ENCODE measurements at places on chromosomes 3 and 15.

DNA sequence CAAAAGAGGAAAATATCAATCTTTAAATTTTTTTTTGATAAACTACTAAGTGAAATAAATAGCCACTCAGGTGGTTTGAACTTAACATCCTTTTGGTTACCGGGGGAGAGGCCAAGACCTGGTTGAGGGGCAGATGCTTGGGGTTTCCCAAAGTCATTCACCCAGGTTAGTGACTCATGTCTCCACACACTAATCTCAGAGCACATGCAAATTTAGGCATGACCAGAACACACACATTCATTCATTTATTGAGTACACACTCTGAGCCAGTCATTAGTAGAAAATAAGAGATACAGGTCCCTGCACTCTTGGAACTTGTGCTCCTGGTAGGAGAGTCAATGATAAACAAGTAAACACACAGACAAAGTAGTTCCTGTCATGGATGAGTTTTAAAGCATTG lies 7.3 kb downstream of the ILDR1 start:
- DNase-seq = no peak

- DNase-seq = no peak
Observed at GRCh38 chr3:141840737-141841544, 35.5 kb upstream of the ATP1B3 start.

DNA sequence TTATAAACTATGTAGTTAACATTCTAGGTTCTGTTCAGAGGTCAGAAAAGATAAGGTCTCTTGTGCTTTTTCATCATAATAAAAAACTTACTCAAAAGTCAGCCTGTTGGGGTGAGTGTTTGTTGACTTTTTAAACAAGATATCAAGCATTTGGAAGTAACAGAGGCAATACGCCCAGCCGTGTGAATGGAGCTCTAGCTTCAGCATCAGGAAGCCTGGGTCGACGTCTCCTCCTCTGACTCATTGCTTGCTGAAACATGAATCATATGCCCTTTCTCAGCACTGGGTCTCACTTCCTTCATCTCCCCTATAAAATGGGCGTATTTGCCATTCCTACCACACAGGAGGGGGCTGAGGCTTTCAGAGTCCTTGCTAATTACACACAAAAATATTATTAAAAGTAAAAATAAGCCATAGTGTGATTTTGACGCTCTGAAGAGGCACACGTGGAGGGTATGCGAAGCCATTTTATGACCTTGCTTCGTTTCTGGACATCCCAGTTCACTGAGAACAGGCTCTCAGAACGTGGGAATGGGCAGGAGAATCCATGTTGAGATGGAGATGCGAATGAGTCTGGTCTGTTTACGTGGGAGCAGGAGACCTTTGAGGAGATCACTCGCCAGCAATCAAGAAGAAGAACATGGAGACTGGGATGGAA lies 220.8 kb upstream of the TPRG1 start:
- DNase-seq = peak; percentile 17

DNA sequence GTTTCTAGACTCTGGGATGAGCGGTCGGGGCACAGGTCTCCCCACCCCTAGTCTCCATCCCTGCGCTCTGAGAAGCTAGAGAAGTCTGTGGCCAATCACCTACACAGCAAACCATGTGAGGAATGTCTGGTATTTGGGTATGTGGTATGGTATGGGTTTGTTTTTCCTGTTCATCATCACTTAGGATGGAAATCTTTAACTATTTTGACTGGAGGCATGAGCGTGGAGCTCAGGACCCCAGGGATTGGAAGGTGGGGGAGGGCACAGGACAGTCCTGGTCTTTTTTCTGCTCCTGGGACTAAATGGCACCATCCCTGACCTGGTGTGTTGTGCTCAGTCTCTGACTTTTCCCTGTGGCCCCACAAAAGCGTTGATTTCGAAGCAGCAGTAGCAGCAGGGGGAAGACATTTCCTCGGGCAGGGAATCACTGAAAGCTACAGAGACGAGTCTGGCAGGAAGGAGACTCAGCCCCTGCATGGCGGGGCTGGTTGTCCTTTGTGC lies 191.7 kb upstream of the TPM1 start:
- no peak for DNase-seq

DNA sequence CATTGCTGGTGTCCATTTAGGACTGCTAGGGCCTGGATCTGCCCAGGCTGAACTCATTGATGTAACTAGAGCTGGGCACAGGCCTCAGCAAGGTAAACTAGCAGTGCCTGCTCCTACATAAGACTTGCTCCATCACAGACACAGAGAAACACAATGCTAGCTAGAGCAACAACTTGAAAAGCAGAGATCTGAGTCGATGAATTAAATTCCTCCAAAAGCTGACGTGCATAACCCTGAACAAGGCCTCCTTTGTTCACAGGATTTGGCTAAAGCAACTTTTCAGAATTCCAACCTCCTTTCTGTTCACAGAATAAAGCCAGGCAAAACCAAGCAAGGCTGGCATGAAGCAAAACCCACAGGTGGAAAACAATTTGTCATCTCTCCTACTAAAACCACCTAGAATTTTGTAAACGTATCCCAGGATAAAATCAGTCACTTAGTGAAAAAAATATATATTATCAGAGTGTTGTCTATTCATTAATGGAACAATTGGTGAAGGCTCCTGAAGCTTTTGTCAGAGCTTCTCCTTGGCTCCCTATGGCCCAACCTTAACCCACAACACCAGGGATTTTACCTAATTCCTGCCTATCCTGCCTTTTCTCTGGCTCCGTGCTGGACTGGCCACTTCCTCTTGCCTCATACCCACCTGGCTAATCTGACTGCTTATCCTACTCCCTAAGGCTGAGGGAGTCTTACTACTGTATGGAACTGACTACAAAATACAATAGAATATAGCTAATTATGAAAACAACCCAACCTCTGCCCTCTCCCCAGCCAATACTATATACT lies 39.9 kb downstream of the PLCH1 start:
- DNase-seq = no peak

GRCh38 chr3:45932112-45932511 lies 11.2 kb upstream of the CXCR6 start:
- DNase-seq = no peak

DNA sequence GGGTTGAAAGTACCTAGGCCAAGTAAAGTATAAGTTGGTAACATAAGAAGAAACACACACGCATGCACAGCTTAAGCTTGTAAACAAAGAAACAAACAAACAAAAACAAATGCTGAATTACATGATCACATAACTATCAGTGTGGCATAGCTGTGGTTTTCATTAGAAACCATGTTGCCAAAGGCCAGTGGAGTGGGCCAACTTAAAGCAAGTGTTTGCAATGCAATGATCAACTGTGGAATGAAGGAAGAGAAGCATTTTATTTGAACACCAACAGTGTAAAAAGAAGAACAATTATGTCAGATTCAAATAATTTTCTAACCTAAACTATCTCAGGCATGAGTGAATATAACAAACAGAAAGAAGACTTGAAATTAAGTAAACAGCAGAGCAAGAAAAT lies 199.4 kb upstream of the STRIT1 start:
- no peak for DNase-seq

- DNase-seq = no peak
Observed at GRCh38 chr3:59780209-59780608, 730.4 kb upstream of the CFAP20DC start.

GRCh38 chr3:159057621-159058020 lies 255.8 kb downstream of the MFSD1 start:
- no peak for DNase-seq

GRCh38 chr3:160928183-160928726 lies 172.2 kb downstream of the PPM1L start:
- DNase-seq = no peak

DNA sequence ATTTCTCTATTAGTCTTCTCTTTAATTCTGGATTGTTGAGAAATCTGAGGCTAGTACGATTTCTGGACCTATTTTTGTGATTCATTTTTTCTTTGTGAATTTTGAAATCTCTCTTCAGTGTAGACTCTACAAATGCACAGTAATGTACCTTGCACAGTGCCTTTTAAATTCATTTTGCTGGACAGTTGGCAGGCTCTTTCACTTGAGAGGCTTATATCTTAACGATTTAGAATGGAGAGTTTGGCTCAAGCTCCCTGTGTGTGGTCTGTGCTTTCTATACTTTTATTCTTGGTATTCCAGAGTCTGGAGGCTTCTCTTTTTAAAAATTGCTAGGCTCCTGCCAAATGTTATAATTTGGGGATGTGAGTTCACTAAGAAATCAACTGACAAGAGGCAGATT lies 8.8 kb downstream of the CRYBG3 start:
- no peak for DNase-seq

DNA sequence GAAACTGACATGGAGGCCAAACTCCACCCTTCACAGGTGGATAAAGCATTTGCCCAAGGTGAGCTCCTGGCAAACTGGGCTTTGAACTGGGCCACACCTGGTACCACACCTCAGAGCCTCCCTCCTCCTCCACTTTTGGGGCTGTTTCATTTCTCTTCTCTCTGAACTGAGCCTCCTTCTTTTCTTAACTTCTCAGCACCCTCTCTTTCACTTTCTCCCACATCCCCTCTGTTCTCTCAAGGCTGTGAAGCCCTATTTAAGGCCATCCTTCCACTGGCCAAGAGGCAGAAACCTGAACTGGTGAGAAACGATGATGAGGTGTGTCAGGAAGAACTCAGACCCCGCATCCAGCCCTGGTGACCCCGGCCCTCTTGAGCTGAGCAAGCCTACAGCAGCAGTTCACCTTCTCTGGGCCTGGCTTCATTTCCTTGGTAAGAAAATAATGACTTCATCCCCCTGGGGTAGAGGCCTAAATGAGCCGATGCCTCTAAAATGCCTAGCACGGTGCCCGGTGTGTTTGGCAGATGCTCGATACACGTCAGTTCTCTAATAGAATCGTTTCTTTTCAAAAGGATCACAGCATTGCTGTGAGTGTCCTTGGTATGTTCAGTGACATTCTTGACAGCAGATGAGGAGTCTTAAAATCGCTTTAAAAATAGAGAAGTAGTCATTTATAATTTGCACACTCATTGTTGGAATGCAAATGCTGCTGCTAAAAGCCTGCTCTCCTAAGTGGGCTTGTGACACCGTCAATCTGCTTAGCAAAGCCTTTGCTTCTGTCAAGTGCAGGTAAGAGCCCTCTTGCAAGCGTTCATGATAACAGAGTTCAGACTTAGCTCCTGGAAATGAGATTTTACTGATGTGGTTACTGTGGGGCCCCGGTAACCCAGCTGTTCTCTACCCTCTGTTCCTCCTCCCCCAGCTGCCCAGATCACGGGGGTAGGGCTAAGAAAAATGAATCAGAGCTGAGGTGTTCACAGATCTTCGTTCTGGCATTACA lies 97.7 kb upstream of the ATP2B2 start:
- DNase-seq = peak; percentile 24

GRCh38 chr3:64456674-64457073 lies 231.1 kb downstream of the ADAMTS9 start:
- DNase-seq = no peak

DNA sequence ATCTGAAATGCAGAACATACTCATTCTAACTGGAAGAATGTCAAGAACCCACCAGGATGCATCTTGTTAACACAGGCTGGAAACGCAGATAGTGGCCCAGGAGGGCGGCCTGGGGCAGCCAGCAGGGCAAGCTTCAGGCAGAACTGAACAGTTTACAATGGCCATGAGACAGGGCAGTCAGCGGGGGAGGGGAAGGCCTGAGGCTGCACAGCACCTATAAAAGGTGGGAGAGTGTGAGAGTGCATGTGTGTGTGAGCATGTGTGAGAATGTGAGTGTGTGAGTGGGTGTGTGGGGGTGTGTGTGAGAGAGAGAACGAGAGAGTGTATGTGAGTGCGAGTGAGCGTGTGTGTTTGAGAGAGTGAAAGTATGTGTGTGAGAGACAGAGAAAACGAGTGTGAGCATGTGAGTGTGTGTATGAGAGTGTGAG lies 26.8 kb upstream of the SLCO2A1 start:
- no peak for DNase-seq

DNA sequence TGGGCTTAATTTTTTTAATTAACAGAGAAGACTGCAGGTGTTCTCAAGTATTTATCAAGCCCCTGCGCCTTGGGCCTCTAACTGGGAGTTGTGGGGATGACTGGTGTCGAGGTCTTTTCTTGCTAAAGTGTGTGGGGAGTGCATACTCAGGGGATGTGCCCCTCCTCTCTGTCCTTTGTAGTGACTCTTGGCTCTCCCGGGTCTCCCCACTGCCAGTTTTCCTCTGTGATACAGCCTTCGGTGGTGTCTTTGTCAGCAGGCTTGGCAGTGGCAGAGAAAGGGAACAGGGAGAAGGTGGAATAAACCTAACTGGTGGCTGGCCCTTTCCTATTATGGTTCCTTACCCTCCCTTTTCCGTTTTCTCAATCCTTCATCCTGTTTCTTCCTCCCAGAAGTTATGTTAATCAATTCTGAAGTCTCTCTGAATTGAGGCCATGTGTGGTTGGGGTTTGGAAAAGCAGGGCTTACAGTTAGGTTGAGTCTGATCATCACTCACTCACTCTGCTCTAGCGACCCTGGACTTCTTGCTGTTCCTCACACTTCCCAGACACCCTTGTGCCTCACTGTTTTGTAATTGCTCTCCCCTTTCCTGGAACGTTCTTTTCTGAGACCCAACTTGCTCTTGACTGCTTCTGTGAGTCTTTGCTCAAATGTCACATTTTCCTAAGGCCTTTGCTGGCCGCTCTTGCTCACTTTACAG lies 158.1 kb downstream of the PTPRG start:
- DNase-seq = no peak

DNA sequence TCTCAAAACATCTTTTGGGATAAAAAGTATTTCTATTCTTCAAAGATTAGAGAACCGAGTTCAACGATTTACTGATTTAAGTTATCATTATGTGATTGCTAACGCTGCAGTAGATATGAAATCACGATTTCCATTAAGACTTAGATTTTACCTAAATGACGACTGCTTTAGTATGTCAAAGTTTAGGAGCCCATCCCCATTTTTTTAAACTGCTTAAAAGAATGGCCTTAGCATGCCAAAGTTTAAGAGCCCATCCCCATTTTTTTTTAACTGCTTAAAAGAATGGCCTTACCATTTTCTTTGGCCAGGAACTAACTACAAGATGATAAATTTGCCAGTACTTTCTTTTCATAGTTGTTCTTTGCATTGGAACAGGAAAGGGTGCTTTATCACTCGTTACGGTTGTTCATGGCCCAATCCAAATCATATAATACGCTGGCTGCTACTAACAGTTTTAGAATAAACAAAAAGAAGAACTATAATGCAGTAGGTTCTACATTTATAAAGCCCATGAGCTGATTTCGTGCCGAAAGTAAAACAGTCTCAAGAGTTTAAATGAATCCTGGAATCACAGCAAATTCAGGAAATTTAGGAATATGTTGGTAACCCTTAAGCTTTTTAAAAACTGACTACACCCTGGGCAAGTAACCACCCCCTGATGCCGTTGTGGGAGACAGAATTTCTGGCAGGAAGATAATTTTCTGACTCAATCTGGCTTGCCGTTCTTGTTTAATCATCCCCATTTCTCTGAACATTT lies 869 bp upstream of the TSC22D2 start:
- DNase-seq = no peak

GRCh38 chr3:149975919-149976318 lies 5.2 kb upstream of the PFN2 start:
- no peak for DNase-seq

- no peak for DNase-seq
Observed at GRCh38 chr15:70100474-70101341, 3.0 kb upstream of the TLE3 start.

GRCh38 chr15:64807051-64807749 lies 18.2 kb downstream of the PIF1 start:
- DNase-seq = no peak

GRCh38 chr3:4818986-4819693 lies 160.1 kb upstream of the BHLHE40 start:
- no peak for DNase-seq

Data from stimulated activated CD8-positive, alpha-beta memory T cell treated with anti-CD3 and anti-CD28 coated beads, Interleukin-4, amount 100 ng/mL, for 4 hours (primary cell).